ENCODE measurements at places on chromosomes 11 and 22.

GRCh38 chr11:35907648-35908431 lies 36.0 kb upstream of the LDLRAD3 start:
- no peak for DNase-seq

DNA sequence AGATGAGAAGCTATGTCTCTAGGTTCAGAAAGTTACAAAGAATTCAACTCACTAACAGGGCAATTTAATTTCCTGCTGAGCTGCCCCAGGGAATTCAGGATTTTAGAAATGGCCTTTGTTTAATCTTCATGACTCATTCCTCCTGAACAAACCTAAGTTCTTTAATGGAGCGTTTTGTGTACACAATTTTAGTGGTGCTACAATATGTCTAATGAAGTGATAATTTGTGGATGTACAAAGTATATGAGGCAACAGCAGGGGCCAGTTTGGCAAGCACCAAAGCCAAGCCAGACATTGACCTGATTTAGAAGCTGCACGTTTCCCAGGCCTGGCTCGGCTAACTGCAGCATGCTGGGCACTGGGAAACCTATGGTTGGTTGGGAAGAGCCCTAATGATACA lies 34.4 kb upstream of the HEPHL1 start:
- no peak for DNase-seq

- DNase-seq, result no peak
Measured at GRCh38 chr11:65502555-65503367, 3.9 kb downstream of the MALAT1 start.

GRCh38 chr11:126102436-126102981 lies 39.8 kb upstream of the CDON start:
- no peak for DNase-seq

GRCh38 chr11:13837286-13837685 lies 125.2 kb upstream of the SPON1 start:
- no peak for DNase-seq

DNA sequence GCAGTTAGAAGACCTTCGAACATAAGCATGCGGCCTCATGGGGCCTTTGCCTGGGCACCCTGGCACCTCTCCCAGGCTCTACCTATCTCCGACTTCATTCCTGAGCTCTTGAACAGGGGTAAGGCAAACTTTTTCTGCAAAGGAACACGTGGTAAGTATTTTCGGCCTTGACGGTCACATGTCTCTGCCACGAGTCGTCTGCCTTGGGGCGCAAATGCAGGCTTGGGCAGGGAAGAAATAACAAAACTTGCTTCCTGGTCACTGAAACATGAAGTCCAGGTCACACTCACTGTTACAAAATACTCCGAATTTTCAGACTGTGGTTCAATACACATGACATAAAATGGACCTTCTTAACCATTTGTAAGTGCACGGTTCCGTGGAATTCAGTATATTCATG lies 3.4 kb upstream of the ASCL2 start:
- DNase-seq, result no peak

GRCh38 chr11:134780486-134781147 lies 368.6 kb upstream of the B3GAT1 start:
- DNase-seq, result no peak

GRCh38 chr22:47446821-47447810 lies 684.7 kb downstream of the TBC1D22A start:
- no peak for DNase-seq

- no peak for DNase-seq
Measured at GRCh38 chr11:10751581-10751940, 515 bp downstream of the CTR9 start.

GRCh38 chr22:44193535-44193891 lies 12.8 kb downstream of the PARVG start:
- DNase-seq, result no peak

DNA sequence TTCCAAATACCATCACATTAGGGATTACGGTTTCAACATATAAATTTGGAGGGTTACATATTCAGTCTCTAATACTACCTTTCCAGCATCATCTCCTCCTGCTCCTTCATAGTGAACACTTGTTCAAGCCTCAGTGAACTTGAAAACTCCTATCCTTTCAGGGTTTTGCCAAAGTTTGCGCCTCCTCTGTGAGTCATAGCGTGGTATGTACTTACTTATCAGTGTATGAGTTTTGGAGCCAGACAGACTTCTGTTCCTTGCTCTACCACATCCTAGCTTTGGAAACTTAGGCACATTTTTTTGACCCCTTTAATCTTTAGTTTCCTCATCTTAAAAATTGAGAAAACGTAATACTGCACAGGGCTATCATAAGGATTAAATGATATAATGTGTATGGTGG lies 160.1 kb upstream of the ZC3H12C start:
- no peak for DNase-seq

GRCh38 chr11:78821371-78822306 lies 247.0 kb upstream of the NARS2 start:
- DNase-seq, result no peak

DNA sequence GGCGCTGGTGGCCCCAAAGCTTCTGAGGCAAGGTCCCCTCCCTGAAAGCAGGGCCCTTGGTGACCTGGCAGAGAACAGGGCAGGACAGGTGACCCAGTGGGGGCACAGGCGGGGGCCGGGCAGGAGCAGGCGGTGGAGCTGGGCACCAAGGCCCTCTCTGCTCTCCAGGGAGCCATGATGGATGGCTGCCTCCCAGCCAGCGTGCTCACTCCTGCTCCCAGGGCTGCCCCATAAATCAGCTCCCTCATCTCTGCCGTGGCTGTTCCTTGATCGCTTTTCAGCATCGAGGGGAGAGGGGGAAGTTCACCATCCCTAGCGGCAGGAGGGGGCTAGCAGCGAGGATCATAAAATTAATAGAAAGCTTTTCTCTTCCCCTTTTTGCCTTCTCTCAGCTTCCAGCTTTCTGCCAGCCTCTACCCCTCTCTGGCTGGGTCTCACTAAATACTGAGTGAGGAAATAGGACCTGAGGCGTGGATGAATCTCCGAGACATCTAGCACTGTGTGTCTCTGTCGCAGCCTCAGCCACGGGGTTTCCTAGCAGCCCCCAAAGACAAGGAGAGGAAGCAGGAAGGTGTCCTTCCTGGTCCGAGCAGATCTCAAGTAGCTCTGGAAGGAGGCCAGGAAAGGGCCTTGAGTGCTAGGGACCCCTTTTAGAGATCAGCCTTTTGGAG lies 22.2 kb upstream of the ELFN2 start:
- no peak for DNase-seq

GRCh38 chr11:117313091-117313490 lies 3.0 kb downstream of the BACE1 start:
- no peak for DNase-seq

DNA sequence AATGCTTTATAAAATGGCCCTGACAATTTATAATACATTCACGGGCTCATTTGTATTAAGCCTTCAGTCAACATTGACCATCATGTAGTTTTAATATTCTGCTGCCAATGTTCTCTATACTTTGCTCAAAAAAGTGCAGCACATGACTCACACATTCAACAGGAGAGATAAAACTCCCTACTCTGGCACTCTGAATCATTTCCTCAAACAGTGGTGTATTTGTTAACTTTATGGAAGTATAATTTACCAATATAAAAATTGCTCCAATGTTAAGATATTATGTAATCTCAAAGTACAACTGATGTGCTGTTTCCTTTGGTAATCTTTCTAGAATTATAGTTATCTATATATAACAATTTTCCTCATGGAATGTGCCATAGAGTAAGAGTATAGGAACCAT lies 39.9 kb downstream of the MAML2 start:
- no peak for DNase-seq

GRCh38 chr11:118319337-118319707 lies 14.8 kb downstream of the CD3E start:
- no peak for DNase-seq

DNA sequence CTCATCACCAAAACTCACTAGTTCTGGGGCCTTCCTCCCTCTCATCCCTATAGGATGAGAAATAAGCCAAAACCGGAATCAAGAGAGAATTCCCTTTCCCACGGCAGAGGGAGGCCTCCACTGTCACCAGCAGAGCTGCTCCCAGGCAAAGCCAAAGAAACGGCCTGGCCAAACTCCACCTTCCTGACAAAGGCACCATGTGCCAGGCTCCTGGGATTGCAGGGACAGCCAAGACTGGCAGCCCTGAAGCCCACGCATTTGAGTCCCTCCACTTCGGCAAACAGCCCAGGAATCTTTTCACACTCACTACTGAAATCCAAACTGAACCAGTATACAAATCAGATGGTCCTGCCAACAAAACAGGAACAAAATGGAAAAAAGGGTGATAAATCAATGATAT lies 6.1 kb downstream of the SMCO4 start:
- no peak for DNase-seq

- DNase-seq, result no peak
Measured at GRCh38 chr11:36038541-36038940, 94.7 kb downstream of the LDLRAD3 start.

DNA sequence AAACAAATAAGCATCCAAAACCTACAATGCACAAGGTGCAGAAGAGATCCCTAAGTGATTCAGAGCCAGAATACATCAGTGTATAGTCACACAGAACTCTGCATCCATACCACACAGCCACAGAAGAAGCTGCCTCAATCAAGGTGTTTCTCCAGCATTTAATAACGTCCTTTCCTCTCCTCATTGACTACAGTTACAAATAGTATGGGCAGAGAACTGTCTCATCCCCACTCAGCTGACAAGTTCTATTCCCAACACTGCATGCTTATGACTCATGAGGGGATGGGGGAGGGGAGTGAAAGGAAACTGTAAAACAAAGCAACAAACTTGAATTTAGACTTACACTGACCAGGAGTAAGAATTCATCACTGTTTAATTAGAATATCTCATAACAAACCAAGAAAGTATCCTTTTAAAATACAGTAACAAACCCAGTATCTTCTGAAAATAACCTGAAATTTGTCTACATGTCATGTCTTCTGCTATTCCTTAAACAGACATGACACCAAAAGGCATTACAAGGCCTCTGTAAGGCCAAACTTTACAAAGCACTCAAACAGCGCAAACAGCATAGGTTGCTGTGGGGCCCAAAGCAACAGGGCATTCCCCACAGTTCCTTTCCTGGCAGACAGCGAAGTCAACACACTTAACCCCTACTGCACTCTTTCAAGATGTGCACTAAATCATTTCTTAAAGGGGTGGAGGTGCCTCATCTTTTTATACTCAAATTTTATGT lies 29.3 kb downstream of the CELF1 start:
- DNase-seq, result no peak

GRCh38 chr11:106996691-106997090 lies 21.6 kb downstream of the GUCY1A2 start:
- no peak for DNase-seq

DNA sequence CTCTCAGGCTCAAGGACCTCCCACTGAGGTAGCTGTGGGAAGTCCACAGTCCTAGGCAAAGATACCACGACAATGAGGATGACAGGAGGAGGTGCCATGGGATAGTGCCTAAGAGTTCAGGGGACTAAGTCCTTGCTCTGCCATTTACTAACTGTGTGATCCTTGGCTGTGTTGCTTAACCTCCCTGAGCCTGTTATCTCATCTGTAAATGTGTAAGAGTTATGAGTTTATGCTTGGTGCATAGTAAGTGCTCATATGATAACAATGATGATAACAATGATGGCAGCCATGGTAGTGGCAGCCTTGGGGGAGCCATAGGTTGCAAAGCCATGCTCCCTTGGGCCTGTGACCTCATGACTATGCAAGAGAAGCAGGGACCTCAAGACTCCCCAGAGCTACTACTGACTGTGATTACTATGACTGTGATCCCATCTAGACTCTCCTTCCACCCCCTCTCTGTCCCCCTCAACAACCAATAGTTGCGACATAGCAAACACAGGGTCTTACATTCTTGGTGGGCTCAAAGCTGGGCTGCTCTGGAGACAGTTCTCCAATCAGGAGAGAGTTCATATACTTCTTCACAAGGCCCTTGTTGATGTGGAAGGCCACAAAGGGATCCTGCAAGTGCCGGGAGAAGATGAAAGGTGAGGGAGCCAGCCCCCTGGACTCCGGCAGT lies 3.9 kb downstream of the FADS1 start:
- DNase-seq, result no peak

DNA sequence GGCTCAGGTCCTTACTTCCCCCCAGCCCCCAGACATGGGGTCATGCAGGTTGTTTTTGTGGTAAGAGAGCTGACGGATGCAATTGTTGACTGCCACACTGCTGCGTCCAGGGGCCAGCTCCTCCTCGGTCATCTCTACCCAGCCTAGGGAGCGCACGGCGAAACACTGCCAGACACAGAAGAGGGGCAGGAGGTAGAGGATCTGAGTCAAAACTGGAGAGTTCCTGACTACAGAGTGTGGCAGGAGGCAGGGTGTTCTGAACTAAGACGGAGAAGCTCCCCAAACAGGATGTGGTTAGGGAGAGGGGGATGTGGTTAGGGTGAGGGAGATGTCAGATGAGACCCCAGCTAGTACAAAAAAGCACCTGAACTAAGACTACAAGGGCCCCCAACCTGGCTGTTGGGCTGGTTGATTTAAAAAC lies 12.3 kb downstream of the SMPD1 start:
- DNase-seq, result peak; percentile 41

DNA sequence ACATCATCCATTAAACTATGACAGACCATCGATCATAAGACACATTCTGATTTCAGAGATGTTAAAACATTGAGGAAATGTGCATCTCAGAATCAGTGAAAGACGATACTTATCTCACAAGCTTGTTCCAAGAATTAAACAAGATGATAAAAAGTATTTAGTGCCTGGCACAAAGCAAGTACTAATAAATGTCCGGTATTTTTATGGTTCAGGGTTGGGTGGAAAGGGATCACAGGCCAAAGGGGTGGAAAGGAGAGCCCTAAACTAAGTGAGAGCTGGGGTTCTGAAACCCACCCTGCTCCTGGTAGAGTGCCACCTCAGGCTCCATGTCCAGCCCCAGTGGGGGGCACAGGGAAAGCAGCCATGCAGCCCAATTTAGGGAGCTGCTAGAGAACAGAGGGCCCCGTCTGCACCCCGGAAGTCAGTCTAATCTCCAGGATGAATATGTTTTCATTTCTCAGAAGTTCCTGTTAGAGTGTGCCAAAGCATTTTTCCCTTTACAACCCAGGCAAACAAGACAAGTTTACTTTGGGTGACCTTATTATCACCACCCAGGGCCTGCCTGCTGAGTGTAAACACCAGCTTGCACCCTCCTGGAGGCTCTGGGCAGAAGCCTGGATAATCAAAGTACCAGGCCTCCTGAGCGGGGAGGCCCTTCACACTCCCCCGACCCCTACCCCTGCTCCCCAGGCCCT lies 3.8 kb upstream of the CREB3L1 start:
- no peak for DNase-seq

- DNase-seq, result no peak
Measured at GRCh38 chr11:94325681-94326080, 21.3 kb downstream of the IZUMO1R start.

GRCh38 chr11:102097186-102097585 lies 13.1 kb upstream of the YAP1 start:
- no peak for DNase-seq

DNA sequence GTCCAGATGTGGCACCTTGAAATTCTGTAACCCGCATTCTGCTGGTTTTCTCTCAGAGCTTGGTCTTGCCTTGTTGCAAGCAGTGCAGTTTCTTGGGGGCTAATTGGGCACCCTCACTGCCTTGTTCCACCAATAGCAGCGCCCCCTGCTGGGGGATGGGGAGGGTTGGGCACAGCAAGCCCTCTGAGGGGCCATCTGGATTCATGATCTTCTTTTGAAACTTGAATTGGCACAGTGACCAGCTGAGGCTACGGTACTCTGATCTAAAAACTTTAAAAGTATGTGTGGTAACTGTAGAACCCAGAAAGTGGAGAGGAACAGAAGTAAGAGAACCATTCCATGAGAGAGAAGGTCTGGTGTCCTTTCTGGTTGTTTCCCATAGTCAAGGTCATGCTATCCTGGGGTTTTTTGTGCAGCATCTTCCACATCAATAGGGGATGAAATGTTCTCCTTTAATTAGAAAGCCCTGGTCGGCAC lies 64.2 kb downstream of the MED15 start:
- peak; percentile 44 for DNase-seq

All from activated naive CD8-positive, alpha-beta T cell treated with anti-CD3 and anti-CD28 coated beads, Interleukin-2, amount 50 U/mL, for 16 hours (primary cell).